Activated T-helper 1 cell treated with anti-CD3 and anti-CD28 coated beads, Interleukin-12 subunit alpha, Interleukin-12 subunit beta, Interleukin-2, Interleukin-4 antibody, amounts not matched to agents 30 ng/mL and 10 ng/mL and 1 ng/mL, durations not matched to agents 14 hours and 24 hours and 36 hours (primary cell): ENCODE measurements at places on chromosomes 7 and 10. TPM values are rescaled to one million over a fixed set of nuclear protein-coding genes. Genes with fewer than 3 reads are reported as not detected.

Gene PTPRN2
- 0.41 and 0.47 TPM in 2 replicates for total RNA-seq

Gene SPOCK2
- 139 and 142 TPM in 2 replicates for total RNA-seq

Gene WEE2
- total RNA-seq: 0.10 and 0.12 TPM in 2 replicates

Gene ATP6V0A4
- total RNA-seq: not detected in 2 replicates

Gene EGR2
- total RNA-seq: 268 and 282 TPM in 2 replicates

Gene CCZ1B
- total RNA-seq: 78.5 and 94.8 TPM in 2 replicates
